Subcutaneous preadipocyte (primary cell): ENCODE measurements at places on chromosomes 7 and 10. TPM values are rescaled to one million over a fixed set of nuclear protein-coding genes. Genes with fewer than 3 reads are reported as not detected.

The LIPF gene
- not detected in 2 replicates for total RNA-seq

The CYP3A7 gene
- total RNA-seq = not detected in 2 replicates

The PALD1 gene
- 0.20 TPM in 1 of 2 replicates, not detected in the other for total RNA-seq

The HIF1AN gene
- 7.3 and 11.5 TPM in 2 replicates for total RNA-seq

The ZKSCAN5 gene
- 8.8 and 13.1 TPM in 2 replicates for total RNA-seq

The OR2A12 gene
- total RNA-seq = not detected in 2 replicates

The ACBD5 gene
- 14.0 and 16.0 TPM in 2 replicates for total RNA-seq

The ASZ1 gene
- not detected in 2 replicates for total RNA-seq

The SPDYE3 gene
- total RNA-seq = not detected in 2 replicates

The RP9 gene
- total RNA-seq = 3.7 and 7.6 TPM in 2 replicates

The ZNF239 gene
- 3.7 and 6.3 TPM in 2 replicates for total RNA-seq

The ZNF365 gene
- total RNA-seq = 0.59 TPM in 1 of 2 replicates, not detected in the other

The VAX1 gene
- total RNA-seq = not detected in 2 replicates

The NCAPG2 gene
- total RNA-seq = 18.7 and 31.7 TPM in 2 replicates

The CSGALNACT2 gene
- 8.5 and 11.7 TPM in 2 replicates for total RNA-seq

The TSPAN15 gene
- 0.20 and 0.73 TPM in 2 replicates for total RNA-seq

The LDB3 gene
- under 0.01 TPM in 2 replicates for total RNA-seq

The SPDYE6 gene
- total RNA-seq = not detected in 2 replicates

The BMPER gene
- total RNA-seq = 10.2 and 16.2 TPM in 2 replicates

The CRYGN gene
- under 0.01 and 0.37 TPM in 2 replicates for total RNA-seq

The HOXA9 gene
- total RNA-seq = 8.8 and 15.2 TPM in 2 replicates

The PNLIPRP1 gene
- total RNA-seq = not detected in 2 replicates

The DPP6 gene
- not detected in 2 replicates for total RNA-seq

The CLRN3 gene
- total RNA-seq = not detected in 2 replicates

The TLX1 gene
- not detected in 2 replicates for total RNA-seq

The ZNF212 gene
- total RNA-seq = 4.4 and 4.5 TPM in 2 replicates
